T follicular helper cell (primary cell): ENCODE measurements at places on chromosomes 3 and 15.

GRCh38 chr15:81789403-81789802 lies 256.4 kb downstream of the MEX3B start:
- no peak for DNase-seq

DNA sequence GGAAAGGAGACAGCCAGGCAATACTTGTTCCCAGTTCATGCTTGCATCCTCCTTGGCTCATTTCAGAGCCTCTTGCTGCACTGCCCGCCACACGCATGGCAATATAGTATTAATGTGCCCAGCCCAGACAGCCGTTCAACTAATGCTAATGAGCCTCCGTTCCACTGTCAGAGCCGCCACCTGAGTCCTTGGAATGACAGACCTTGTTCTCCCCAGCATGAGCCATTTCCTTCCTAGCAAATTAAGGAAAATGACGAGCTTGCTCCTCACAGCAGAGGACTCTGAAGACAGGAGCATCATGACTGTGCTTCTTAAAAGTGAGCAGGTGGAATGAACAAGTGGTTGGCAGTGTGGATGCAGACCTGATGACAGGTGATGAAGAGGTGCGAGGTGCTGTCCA lies 10.8 kb upstream of the LRRC15 start:
- no peak for DNase-seq

DNA sequence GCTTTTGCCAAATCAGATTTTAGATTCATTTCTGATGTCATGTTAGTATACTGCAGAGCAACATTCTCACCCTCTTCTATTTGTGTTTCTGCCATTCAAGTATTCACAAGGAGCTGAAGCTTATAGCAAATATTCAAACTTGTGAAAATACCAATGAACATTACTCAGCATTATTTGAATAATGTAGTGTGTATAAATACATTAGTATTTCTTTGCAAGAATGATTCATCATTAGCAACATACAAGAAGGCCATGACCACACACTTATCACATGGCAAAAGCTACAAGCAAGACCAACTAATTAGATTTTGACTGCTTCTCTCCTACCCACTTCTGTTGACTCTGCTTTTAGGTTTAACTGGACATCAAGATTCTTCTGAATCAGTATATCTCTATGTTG lies 124.9 kb downstream of the IGSF11 start:
- no peak for DNase-seq

- DNase-seq: no peak
Measured at GRCh38 chr3:186213946-186214345, 105.1 kb upstream of the ETV5 start.

DNA sequence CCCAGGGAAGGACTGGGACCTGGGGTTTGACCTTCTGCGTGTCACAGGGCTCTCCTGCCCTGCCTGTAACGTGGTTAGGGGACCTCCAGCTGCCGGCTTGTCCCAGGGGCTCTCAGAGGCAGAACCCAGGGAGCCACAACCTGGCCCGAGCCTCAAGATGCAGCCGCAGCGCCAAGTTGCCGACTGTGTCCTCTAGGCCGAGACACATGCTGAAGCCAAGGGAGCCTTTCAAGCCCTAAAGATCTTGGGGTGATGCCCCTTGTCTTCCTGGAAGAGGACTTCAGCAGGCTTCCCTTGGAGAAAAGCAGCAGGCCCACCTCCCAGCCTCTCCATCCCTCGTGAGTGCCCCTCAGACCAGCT lies 7.2 kb downstream of the DNAJB8 start:
- DNase-seq: no peak

GRCh38 chr3:197746209-197746608 lies 3.5 kb upstream of the FYTTD1 start:
- DNase-seq: no peak

DNA sequence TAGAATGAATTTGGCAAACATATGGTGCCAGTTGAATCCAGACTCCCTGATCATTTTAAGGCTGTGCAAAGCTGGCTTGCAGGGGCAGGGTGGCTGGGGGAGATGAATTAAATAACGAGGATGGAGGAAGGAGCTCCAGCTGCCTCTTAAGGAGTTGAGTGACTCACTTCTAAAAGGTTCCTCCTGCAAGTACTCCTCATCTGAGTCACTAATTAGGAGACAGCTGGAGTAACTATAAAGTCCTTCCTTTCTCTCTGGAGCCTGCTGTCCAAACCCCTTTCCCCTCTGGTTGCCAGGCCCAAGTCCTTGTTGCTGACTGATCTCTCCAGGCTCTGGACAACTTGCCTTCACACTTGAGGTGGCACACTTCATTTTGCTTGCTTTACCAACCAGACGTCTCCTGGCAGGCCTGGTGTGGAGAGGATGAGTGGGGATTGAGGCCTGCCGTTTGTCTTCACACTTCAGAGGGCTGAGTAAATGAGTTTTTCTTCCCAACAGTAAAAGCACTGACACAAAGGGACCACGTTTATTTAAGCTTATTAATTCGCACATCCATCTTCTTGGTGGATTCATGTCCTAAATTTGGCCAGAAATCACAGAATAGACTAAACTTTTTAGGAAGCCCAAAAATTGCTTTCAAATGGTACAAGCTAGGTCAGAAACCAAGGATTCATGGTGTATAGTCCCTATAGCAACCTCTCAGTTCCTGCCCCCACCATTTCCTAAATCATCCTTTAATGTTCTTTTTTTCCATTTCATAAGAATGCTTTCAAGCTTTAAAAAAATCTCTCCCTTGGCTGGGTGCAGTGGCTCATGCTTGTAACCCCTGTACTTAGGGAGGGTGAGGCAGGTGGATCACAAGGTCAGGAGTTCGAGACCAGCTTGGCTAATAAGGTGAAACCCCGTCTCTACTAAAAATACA lies 90.5 kb upstream of the MYRIP start:
- no peak for DNase-seq

GRCh38 chr15:36886701-36887100 lies 213.6 kb downstream of the MEIS2 start:
- no peak for DNase-seq

DNA sequence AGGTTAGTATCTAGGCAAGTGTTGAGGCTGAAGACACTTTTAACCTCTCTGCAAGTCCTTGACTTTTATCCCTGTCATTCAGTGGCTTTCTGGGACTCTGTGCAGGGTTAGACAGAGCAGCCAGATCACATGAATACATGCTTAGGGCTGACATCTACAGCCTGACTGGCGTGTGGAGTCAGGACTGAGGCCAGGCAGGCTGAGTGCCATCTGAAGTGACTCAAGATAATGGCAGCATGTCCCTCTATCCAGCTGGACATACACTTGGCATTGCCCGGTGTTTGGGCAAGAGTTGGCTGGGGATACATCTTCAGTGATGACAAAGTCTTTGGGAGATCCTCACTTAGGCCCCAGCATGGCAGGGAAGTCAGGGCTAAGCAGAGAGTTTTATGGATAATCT lies 22.4 kb downstream of the DUOX2 start:
- no peak for DNase-seq

DNA sequence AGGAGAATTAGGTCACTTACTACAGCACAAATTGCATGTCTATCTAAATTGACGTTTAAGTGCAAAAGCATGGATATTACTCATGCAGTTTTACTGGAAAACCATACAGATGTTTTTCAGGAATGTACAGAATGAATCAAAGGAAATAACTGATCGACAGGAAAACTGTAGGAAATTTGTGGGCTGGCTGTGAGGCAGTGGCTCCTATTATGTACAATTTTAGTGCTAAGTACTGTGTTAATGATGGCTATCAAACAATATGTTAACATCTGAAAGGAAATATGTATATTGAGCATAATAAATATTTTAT lies 6.9 kb downstream of the NUDT16 start:
- no peak for DNase-seq

DNA sequence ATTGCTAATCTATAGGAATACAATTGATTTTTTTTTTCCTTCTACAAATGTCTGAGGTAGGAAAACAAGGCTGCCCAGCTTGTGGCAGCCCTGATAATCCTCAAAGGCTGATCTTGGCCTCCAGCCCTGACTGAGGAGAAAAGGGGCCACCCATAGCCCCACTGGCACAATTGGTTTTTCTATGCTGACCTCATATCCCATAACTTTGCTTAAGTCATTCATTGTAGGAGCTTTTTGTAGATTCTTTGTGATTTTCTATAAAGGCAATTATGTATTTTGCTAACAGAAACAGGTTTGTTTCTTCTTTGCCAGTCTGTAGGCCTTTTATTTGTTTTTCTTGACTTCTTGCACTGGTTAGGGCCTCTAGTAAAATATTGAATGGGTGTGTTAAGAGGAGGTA lies 80.2 kb upstream of the C15orf39 start:
- DNase-seq: no peak

DNA sequence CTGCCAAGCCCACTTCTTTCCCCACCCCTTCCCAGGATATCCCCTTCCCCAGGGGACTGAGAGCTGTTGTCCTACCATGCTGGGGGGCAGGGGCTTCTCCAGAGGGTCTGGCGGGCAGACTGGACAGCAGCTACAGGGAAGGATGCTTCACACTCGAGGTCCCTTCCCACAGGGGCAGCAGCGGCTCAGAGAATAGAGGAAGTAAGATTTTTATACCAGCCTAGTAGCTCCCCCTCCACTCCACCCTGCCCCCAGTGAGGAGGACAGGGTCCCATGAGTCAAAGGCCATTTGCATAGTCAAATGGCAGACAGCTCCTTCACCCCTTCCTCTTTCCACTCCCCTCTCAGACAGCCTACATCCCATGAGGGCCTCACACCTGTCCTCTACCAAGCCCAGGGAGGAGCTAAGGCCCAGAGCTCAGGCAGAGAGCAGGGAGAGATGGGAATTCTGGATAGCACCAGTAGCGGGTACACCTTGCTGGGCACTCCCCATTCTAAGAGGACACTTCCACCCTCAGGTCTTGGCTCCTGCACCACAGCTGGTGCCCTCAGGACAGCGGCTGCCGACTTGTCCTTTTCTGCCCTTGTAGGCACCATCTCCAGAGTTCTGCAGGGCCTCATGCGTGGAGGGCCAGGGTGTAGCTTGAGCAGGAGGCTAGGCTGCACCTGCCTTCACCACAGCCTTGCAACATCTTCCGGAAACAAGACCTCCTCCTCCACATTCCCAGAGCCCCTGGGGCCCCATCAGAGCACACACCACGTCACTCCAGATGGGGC lies at the start of gene TLR9:
TSS of gene TLR9 (minus strand) at position 194 of the 777 bp plus-strand sequence. CDS start at position 78, 116 bp downstream.
- no peak for DNase-seq

- DNase-seq: no peak
Measured at GRCh38 chr3:7929319-7929889, 572.2 kb upstream of the LMCD1 start.

DNA sequence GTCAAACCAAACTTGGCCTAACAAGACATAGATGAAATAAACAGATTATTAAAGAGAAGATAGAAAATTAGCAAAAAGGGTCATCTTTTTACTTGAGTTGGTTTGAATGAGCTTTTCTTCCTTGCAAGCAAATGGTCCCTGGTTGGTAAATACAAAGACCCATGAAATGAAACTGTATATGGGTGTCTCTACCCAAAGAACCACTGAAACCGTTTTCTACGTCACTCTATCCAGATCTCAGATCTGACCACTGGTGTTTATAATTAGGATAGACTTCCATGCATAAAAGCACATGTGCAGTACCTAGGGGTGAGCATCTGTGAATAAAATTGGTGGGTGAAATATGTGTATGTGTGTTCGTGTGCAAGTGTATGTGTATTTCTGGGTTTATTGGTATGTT lies 73.2 kb downstream of the CLDN11 start:
- no peak for DNase-seq

GRCh38 chr3:172527306-172527705 lies 4.1 kb upstream of the TNFSF10 start:
- DNase-seq: no peak

DNA sequence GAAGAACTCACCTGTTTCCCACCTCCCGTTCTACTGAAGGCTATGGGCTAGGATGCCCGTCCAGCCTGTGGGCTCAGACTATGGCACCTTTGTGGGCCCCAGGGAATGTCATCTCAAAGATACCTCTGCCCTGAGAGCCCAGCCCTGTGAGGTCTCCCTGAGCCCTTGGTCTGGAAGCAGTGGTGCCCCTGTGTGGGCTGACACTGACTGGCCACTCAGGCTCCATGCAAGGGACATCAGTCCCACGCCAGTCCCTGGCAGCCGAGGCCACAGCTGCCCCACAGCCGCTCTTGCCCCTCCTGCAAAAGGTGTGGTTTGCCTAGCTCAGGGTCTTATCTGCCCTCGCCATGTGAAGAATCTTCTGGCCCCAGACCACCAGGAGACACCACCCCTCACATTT lies 106.9 kb downstream of the KLF13 start:
- DNase-seq: no peak

- no peak for DNase-seq
Measured at GRCh38 chr3:53994986-53995603, 103.4 kb upstream of the SELENOK start.

- no peak for DNase-seq
Measured at GRCh38 chr3:40207796-40208195, 101.7 kb upstream of the EIF1B start.

GRCh38 chr3:52080830-52081719 lies 24.7 kb upstream of the DUSP7 start:
- no peak for DNase-seq

- DNase-seq: no peak
Measured at GRCh38 chr3:196554205-196554604, 14.1 kb downstream of the WDR53 start.

DNA sequence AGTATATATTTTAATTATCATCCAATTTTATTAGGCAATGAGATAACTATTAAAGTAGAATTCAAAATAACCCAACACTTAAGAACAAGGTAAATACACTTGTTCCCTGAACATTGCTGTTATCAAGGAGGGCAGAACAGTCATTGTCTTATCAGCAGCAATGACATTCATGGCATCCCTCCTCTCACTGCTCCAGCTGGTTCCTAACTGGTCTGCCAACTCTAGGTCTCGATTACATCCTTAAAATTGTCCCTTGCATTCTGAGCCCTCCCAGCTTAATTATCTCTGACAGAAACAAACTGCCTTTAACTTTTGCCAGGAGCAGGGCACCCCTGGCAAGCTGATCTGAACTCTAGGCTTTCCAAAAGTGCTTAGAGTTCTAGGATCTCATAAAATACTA lies 14.0 kb upstream of the DYNC1LI1 start:
- no peak for DNase-seq

GRCh38 chr15:88393719-88394519 lies 73.3 kb downstream of the MRPL46 start:
- no peak for DNase-seq

- no peak for DNase-seq
Measured at GRCh38 chr3:10581251-10581650, 75.9 kb upstream of the ATP2B2 start.

DNA sequence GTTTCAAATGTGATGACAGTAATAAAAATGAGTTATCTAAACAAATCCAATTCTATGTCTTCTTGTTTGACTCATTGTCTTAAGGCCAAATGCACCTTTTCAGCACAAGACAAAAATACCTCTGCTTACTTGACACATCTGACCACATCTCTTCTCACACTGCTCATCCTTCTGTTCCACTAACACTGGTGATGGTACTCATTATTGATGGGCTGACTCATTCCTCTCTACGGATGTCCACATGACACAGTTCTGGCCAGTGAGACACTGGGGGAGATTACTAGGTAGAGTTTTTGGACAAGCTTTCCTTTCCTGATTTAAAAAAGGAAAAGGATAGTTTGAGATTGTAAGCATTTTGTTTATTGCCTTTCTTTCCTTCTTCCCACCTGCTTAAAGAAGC lies 410.6 kb upstream of the THRB start:
- no peak for DNase-seq
